Activated T-helper 1 cell treated with anti-CD3 and anti-CD28 coated beads, Interleukin-12 subunit alpha, Interleukin-12 subunit beta, Interleukin-2, Interleukin-4 antibody, amounts not matched to agents 30 ng/mL and 10 ng/mL and 1 ng/mL, durations not matched to agents 14 hours and 24 hours and 36 hours (primary cell): ENCODE measurements at places on chromosomes 12 and 14. TPM values are rescaled to one million over a fixed set of nuclear protein-coding genes. Genes with fewer than 3 reads are reported as not detected.
A peak's percentile ranks its signal among the peaks of the same experiment; 100 is the strongest.

DNA sequence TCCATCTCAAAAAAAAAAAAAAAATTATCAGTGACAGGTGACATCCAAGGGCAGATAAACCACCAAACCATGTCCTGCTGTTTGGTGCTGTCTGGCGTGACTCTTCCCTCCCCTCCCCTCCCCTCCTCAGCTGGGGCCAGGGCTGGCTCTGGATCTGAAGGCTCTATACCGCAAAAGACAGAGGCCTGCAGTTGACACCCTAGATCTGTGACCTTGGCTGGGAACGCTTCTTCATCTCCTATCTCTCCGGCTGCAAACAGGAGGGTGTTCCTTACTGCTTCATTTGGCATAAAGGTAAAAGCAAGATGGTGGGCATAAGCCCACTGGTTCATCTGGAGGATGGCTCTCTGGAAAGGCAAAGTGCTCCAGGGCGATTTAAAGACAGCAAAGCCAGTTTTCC, 126.8 kb upstream of the PRMT8 start:
- no peak overlapping the region for H3K27ac ChIP-seq
- H3K4me3 ChIP-seq: no peak overlapping the region
- no peaks in the 10 kb centered on the region for H3K36me3 ChIP-seq
- DNase-seq: no peak

GRCh38 chr12:127118251-127118650, 1148.7 kb upstream of the TMEM132C start:
- H3K4me3 ChIP-seq: no peak overlapping the region
- no peaks in the 10 kb centered on the region for H3K36me3 ChIP-seq

The DIABLO gene
- total RNA-seq: 58.1 and 59.2 TPM in 2 replicates

The GPR137C gene
- 0.10 and 0.34 TPM in 2 replicates for total RNA-seq

DNA sequence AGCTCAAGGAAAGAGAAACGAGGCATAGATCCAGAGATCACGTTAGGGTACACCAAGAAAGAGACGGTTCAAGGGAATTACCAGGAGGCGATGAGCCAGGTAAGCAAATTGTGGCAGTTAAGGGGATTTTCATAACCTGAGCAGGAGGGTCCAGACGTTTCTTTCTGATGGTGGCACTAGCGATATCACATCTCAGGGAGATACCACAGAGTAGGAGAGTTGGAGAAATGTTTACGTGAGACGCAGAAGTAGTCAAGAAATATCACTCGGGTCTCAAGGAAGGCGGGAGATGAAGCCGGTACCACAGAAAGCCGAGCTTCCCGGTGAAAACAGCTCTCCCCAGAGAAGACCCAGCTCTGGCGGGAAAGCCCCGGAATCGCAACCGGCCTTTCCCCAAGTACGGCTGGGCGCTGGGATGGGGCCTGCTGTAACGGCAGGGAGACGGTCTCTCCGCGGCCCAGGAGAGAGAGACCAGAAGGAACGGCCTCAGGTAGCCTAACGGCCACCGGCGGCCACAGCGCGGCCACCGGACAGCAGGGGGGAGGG, 485 bp downstream of the SENP1 start:
- H3K4me3 ChIP-seq: peak overlapping the region; percentile 97
- H3K27ac ChIP-seq: peak overlapping the region; percentile 96
- peaks cover 48% of the 10 kb centered on the region for H3K4me1 ChIP-seq
- peaks cover 8% of the 10 kb centered on the region for H3K36me3 ChIP-seq
- DNase-seq: no peak

The CLMN gene
- 0.66 and 0.80 TPM in 2 replicates for total RNA-seq

The BEGAIN gene
- total RNA-seq: 2.5 and 2.8 TPM in 2 replicates
